ENCODE measurements at places on chromosomes 16 and 17.

- no peak for DNase-seq
Measured at GRCh38 chr17:20284570-20285295, 182.6 kb downstream of the LGALS9B start.

DNA sequence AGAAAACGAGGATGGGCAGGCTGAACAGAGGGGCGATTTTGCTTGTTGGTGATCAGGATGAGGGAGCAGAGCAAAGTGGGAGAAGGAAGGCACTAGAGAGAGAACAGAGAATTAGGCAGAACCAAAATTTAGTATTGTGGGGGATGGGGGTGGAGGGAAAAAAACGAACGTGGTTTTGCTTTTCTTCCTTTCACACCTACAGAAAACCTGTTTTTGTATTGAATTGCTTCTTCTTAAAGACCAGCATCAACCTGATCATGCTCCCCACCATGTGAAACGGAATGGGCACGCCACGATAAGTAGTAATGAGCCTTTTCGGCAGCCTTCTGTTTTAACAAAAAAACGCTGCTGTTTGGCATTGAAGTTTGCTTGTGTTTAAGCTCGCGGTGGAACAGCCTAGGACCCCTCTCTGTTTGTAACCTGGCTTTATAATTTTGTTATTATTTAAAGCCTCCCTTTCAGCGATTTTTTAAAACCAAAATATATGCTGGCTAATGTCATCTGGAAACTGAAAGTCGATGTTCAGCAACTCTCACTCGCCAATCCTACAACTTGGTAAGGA is 36.8 kb downstream of the ERCC4 start:
- DNase-seq, result no peak

- DNase-seq, result no peak
Measured at GRCh38 chr16:2438121-2438520, 8.9 kb downstream of the CCNF start.

- no peak for DNase-seq
Measured at GRCh38 chr16:3317315-3317999, 12.2 kb downstream of the ZNF75A start.

DNA sequence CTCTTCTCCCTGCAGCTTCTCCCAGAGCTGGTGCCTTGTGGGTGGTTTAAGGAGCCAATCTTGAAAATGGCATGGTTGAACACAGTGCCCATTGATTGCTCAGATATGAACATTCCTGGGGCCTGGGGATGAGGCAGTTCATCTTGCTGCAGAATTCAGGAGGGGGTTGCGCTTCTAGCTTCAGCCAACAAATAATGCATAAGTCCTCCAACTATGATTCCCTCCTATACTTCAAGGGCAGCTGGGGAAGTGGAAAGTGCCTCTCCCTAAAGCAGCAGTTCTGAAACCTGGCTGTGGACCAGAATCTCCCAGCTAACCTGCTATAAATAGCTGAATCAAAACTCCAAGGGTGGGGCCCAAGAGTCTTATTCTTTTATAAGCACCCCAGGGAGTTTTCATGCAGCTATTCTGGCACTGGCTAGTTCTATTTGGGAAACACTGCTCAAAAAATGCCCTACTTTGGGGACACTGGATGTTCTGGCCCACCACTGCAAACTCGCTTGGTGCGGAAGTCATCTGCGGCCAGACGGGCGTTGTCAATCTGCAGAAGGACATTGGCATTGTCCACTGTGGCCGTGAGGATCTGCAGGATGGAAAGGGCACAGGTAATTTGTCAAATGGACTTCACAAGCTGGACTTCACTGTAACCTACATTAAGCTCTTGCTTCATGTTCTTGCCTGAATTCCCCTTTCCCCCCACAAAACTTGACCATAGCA is 130.3 kb downstream of the CCDC144A start:
- no peak for DNase-seq

Data from D721Med (cell line).